Muscle of back (tissue), 13 donors: ENCODE measurements at places on chromosomes 3 and 15. TPM values are rescaled to one million over a fixed set of nuclear protein-coding genes. Genes with fewer than 3 reads are reported as not detected.

DNA sequence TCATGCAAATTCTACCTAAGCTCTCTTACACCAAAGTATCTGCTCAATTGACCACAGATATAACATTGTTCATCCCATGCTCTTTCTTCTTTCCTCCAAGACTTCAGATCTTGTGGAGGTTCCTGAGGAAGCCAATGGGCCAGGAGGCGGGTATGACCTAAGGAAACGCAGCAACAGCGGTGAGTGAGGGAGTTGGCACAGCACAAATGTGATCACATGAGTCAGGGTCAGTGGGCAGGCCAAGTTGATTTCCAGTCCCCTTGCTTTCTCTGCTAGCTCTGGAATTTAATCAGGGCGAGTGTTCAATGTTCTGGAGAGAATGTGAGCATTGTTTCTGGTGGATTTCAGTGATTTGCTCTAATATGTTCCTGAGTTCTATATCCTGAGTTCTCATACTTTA is 112.7 kb downstream of the STAC start:
- no peak for DNase-seq

DNA sequence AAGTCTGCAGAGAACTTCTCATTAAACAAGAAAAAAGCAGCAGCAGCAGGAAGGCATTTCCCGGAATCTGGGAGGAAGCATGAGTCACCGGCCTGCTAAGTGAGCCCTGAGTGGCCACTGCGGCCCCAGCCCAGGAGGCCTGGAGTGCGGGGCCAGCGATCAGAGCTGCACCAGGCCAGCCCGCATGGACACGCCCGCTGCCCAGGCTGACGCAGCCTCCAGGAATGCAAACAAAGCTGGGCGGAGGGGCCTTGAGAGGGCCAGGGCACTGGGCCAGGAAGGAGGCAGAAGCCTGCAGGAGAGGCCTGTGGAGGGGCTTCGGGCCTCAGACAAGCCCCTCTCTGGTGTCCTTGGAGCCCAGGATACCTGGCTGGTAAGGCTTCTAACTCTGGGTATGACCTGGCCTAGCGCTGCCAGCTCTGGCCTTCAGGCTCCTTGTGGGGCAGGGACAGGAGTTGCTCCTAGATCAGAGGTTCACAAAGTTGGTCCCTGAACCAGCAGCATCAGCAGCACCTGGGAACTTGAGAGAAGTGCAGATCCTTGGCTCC is 101.2 kb downstream of the SMAD6 start:
- peak; percentile 93 for DNase-seq

DNA sequence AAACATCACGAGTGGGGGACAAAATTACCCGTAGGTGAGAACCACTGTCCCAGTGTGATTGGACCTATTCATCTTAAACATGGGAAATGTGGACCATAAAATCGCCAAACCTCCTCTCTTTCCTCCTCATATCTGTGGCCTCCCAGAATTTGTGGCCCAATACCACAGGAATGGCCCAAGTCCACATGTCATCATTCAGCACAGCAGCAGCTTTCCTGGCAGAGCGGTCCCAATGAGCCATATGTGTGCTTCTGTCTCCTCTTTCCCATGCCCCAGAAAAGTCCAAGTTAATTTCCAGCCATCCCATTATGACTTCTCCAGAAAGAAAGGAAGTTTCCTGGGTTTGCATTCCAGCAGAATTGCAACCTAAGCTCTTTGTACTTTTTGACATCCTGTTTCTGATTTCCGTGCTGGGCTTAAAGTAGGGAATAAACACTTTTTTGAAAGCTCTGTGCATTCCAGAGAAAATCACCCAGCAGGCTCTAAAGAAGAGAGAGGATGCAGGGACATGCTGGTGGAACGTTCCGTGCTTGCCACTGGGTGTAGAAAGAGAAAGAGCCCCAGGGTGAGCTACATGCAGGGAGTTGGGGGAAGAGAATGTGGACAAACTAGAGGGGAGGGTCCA is 259.4 kb upstream of the PROK2 start:
- peak; percentile 12 for DNase-seq

DNA sequence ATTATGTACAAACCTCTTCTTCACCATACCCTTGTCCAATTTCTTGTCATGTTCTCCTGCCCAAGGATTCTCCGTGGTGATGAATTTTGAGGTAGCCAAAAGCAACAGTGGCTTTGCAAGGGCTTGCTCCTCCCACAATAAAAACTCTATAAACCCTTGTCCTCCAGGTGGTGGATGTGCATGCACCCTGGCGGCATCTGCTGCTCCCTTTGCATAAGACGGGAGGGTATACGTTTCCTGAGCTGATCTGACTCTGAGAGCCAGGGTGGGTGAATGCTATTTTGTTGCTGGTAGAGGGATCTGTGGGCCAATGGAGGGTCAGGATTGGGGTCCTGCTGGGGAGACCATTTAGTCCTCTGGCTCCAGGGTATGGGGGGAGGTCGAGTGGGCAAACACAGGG is 5.4 kb downstream of the DNAH1 start:
- no peak for DNase-seq

DNA sequence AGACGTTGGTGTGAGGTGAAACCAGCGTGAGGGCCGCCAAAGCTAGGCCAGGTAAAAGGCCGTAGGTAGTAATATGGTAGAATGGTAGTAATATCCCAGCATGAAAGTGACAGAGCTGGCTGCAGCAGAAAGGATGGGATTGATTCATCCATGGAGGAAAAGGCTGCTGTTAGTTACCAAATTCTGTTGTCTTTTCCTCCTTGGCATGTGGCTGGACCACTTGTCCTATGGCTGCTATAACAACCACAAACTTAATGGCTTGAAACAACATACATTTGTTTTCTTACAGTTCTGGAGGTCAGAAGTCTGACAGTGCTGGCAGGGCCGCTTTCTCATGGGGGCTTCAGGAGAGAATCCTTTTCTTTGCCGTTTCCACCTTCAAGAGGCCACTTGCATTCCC is 47.8 kb upstream of the CHST2 start:
- DNase-seq, result no peak

DNA sequence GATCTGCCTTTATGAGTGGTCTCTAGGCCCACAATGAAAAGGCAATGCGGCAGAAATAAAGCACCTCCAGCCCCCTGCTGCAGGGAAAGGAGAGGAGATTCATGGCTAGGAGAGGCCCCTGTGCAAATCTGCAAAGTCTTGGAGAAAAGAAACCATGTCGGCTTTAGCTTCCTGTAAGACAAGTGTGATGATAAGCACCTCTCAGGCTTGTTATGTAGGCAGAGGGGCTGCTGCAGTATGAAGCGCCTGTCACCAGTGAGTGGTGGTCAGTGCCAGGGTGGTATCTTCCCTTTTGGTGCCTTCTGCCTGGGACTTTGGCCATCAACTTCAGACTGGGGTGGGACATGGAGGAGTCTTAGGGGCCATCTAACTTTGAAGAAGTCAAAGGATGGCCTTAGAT is 59.2 kb upstream of the ARHGEF3 start:
- no peak for DNase-seq

- DNase-seq, result peak; percentile 67
Measured at GRCh38 chr15:57138349-57138788, 219.9 kb downstream of the TCF12 start.

GRCh38 chr3:62559831-62560445 is 186.6 kb upstream of the FEZF2 start:
- DNase-seq, result peak; percentile 24

DNA sequence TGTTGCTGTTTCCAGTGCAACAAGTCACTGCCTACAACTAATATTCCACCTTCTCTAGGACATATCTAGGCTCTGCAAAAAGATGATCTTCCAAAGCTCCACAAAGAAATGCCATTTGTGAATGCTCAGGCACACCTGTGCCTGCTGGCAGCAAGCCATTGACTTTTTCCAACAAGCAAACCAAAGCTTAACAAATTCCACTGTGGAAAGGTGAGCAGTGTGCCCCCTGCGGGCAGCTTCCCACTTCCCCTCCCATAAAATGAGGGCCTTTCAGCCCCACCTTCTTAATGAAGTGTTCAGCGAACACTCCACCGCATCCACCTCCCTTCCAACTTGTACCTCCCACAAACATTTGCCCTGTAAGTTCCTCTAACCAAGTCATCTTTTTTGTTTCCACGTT is 157.5 kb upstream of the SLC24A5 start:
- DNase-seq, result no peak

- no peak for DNase-seq
Measured at GRCh38 chr3:127545216-127545615, 45.3 kb downstream of the TPRA1 start.

Gene CTNNB1
- 260 TPM for polyA plus RNA-seq

Gene ABHD10
- polyA plus RNA-seq, result 26.5 TPM

Gene HYAL1
- 2.4 TPM for polyA plus RNA-seq
